ENCODE measurements at places on chromosomes 6 and 20.

DNA sequence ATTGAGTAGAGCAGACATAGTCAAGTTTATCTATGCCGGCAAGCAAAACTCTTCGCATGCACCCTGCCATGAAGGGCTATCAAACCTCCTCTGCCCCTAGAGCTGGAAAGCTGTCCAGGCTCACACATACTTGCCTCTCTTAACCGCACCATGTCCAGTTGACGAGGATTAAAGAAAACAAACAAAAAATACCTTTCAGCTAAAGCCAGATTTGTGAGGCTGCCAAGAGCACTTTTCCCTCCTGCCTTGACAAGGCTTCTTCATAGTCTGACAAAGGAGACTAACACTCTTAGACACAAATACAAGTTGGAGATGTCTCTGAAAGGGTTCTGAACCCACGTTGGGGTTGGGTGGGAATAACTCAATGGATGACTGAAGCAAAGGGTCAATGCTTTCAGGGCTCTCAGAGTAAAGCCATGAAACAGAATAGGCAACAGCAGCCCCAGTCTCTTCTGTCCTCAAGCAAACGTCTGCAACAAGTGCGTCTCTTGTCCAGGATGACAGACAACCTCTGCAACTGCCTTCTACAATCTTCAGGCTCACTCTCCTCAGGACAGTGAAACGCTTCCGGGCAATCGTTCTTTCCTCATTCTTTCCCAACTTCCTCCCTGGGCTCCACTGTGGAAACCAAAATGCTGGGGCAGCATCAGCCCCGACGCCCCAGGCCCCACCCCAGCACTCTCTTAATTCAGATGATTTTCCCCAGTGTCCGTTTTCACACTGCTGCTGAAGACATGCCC is 57.8 kb downstream of the AGPAT4 start:
- DNase-seq = no peak

DNA sequence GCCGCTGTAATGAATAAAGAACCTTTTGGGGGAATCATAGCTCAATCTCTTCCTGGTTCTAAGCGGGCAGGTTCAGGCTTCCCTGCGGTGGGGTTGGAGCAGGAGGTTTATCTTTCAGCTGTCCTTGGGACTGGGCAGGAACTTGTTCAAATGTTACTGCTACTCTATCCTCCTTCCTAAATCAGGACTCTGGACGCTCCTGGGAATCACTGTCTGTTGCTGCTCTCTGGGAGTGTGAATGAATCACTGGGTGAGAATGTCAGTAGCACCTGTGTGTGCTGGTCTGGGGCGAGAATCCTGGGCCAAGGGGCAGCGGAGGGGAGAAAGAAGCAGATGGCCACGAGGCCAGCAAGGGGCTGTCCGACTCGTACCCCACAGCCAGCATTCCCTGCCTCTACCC is 65.4 kb upstream of the ZNFX1 start:
- DNase-seq = no peak

DNA sequence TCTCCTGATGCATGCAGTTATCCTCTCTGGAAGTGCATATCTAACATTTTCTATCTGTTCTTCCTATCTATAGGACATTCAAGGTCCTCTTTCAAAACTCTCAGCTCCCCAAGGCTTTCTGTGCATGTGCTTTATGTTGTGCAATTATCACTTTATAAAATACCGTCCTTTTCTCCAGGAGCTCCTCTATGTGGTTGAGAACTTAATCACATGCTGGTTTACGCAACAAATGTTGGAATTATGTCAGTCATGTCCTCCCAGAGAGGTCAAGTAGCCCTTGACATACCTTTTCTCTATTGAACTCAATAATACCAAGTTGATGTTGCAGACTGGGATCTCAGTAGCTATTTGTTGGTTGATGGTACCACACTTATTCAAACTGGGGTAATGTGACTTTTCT is 388.4 kb downstream of the BTBD3 start:
- no peak for DNase-seq

- DNase-seq = no peak
These were observed 61.7 kb upstream of the SHLD1 start for GRCh38 chr20:5688431-5688972.

DNA sequence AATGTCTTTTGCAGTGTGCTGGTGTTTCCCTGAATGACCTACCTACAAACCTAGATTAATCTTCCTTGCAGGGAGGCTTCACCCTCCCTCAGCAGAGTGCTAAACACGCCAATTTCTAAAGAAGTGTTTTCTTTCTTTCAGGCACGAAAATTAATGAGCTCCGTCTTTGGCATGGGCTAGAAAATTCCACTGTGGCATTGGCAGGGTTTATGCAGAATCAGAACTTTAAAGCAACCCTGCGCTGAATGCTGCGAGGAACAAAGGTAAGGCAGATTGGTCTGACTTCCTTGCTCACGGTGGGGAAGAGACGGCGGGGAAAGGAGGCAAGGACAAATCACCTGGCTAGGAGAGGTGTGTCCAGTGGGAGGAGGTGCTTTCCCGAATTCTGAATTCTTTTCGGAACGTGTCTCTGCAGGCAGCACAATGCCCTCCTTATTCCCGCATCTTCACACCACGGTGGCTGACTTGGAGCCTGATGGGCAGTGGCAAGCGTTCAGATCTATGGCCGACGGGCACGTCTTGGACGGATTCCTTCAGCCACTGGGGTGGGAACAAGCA is 6.2 kb upstream of the BANF2 start:
- no peak for DNase-seq

DNA sequence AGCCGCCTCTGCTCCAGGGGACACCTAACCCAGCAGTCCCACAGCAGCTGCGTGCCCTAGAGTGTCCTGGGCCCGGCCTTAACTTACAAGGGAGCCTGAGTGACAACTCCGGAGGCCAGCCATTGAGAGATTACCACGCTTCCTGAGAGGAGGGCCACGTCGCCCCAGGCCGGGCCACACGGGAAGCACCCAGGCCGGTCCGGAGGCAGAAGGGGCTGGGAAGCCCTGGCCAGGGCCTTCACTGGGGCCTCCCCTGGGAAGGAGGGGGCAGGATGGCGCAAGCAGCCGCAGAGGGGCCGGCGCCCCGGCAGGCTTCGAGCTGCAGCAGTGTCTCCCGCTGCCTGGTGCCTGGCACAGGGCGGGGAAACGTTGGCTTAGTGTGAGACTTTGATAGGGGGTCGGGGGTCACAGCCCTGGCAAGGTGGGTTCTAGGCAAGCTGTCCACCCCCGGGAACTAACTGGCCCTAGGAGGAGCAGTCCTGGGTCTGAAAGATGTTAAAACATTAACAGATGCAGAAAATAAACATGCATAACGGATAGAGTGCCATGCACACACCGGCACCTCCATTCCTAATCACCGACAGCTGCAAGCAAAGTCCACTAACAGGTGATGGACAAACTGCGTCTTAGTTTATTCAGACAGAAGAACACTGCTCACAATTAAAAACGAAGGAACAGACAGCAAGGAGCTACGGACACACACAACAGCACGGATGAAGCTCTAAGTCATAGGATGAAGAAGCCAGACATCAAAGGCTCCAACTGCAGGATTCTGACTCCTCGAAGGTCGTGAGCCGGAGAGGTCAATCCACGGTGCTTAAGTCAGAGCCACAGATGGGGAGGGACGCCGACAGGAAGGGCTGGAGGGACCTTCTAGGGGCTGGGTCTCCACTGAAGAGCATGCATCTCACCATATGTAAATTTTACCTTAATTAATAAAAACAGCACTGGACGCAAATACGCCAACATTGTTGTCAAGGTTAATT is 17.4 kb downstream of the CHRNA4 start:
- DNase-seq = no peak

DNA sequence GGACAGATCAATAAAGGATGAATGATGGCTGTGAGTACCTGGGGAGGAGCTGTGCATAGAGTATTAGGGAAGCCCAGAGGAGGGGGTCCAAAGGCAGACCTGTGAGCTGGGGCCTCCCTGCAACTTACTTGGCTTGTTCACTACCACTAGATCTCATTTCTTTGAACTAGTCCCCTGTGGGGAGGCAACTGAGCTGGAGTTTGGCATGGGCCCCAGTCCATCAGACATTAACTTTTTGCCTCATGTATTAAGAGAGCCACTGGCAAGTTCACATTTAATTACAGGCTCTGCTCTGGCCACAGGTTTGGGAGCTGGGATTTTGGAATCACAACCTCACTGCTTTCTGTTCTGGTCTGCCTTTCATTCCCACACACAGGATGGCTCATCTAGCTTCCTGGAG is 254.1 kb downstream of the PRL start:
- no peak for DNase-seq

DNA sequence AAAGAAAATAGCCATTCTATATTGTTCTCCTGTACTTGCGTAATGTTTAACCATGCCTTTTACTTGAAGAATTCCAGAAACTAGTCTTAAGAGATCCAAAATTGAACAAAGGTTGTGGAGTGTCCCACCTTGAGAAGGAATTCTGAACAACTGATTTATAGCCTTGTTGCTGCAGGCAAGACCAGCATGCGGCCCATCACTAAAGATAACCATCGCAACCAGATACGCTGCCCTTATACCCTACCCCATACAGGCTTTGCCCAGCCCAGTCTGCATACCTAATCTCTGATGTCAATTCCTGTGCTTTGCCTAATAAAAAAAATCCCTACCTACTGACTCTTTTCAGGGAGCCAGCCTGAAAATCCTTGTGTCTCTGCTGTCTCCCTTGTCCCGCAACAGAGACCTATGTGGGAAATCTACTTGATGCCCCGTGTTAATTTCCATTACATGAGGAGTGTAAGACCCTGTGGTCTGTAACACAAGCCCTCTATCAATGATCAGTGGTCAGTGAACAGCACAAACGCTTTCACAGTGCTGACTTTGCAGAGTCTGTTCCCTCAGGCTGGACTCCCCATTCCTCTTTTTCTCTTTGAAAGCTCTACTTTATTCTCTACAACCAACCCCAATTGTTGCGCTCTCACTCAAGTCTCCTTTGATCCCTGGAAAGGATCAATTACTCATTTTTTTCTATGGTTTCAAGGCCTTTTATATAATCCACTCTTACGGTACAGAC is 125.7 kb upstream of the BTBD3 start:
- DNase-seq = no peak

- no peak for DNase-seq
These were observed 29.7 kb downstream of the RPF2 start for GRCh38 chr6:111011360-111012142.

GRCh38 chr20:63765082-63765873 is 25.7 kb downstream of the SLC2A4RG start:
- DNase-seq = no peak

GRCh38 chr6:89782222-89782621 is 37.4 kb downstream of the MDN1 start:
- no peak for DNase-seq

- no peak for DNase-seq
These were observed 20.2 kb upstream of the RALGAPA2 start for GRCh38 chr20:20732641-20733040.

DNA sequence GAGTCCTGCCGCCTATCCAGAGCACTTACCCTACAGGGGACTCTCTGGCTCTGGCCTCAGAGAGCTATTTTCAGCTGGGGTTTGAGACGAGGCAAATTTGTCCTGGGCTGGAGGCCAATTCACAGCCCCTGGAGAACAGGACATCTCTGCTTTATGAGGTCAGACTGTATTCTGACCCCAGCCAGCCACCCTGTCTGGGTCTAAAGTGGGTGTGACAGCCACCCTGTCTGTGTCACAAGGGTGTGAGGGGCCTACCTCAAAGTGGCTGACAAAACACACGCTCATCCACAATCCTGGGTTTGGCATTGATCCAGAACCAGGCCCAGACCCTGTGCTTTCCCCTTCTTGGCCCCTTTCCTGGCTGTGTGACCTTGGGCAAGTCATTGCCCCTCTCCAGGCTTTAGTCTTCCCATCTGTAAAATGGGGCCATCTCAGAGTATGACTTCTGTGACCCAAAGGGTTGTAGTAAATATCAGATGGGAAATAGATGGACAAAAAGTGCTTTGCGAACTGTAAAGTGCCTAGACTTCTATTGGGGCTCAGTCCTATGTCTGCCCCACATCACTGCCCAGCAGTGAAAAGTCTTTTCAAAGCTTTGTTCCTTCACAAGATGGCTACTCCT is 44.1 kb upstream of the TGM2 start:
- DNase-seq = no peak

DNA sequence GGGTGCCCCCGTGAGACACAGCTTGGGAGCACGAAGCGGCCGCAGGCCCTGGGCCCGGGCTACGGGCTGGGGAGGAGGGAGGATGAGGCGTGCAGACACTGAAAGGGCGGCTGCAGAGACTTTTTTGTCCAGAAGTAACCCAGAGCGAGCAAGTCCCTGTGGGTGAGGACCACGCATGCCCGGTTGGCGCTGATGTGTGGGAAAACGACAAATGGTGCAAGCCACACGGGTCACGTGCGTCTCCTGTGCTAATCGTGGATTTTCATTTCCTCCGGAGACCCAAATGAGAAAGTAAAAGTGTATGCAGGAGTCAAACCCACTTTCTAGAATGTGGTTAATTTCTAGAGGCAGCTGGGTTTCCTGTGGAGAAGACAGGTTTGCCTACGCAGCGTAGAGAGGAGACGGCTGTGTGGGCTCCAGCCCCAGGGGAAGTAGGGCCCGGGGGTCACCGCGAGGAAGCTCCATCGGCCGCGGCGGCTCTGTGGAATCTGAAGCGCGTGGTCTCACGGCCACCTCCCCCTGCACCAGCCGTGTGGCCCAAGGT is 19.0 kb downstream of the DLL1 start:
- DNase-seq = no peak

Measured in right renal cortex interstitium (tissue), 3 donors.